Thymus (tissue), 14 donors: ENCODE measurements at places on chromosomes 7 and 10.

DNA sequence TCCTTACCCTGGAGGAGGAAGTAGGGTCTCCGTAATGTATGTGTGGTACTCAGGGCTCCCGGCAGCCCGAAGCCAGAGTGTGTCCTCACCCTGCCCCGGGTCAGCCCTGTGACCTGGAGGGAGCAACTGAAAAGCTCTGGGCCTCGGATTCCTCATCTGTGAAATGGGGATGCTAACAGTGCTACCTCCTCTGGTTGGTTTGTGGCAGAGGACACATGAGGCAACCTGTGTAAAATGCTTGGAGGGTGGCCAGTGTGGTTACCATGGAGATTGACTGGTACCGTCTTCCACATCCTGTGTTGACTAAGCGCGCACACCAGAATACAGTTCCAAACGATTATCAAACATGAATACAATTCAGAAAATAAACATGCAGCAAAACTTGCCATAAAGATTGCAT lies 163.8 kb upstream of the KLF6 start:
- DNase-seq = no peak

DNA sequence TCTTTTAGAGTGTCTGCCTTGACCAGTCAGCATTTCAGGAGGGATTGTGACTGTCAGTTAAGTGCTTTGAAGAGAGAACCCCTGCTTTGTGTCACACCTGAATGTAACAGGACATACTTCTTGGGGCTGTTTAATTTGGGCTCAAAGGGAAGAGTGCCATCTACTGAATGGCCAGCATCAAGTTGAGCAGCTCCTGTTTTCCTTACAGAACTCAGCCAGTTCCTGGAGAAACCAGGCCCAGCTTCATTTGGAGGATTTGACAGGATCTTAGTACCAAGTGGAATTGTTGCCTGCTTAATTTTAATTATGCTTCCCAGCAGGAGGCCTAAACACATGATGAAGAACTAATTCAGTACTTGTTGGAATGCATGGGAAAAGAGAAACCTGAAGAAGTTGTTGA lies 8.3 kb downstream of the ADD3 start:
- no peak for DNase-seq

- no peak for DNase-seq
Measured at GRCh38 chr7:36082910-36083309, 70.1 kb upstream of the EEPD1 start.

DNA sequence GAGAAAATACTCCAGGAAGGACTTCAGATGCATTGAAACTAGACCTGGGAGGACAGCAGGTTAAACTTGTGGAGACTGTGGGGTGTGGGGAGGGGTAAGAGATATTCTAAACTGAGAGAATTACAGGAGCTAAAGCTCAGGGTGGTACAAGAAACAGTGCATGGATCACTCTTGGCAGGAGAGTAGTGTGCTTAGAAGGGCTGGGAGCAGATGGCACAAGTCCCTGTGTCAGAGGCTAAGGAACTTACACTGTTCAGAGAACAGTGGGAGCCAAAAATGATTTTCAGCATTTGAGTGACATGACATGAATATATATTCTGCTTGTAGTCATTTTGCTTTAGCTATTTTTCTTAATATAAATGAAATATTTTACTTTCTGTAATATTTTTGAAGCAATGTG lies 36.0 kb upstream of the LAMB1 start:
- no peak for DNase-seq

DNA sequence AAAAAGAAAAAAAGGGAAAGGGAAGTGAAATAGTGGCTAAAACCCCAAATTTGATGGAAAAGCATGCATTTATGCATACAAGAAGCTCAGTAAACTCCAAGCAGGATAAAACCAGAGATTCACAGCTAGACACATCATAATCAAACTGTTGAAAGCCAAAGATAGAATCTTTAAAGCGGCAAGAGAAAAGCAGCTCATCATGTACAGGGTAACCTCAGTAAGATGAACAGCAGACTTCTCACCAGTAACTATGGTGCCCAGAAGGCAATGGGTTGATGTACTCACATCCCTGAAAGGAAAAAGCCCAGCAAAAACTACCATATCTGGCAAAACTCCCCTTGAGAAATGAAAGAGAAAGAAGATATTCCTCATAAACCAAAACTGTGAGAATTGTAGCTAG lies 60.4 kb downstream of the TPST1 start:
- no peak for DNase-seq

DNA sequence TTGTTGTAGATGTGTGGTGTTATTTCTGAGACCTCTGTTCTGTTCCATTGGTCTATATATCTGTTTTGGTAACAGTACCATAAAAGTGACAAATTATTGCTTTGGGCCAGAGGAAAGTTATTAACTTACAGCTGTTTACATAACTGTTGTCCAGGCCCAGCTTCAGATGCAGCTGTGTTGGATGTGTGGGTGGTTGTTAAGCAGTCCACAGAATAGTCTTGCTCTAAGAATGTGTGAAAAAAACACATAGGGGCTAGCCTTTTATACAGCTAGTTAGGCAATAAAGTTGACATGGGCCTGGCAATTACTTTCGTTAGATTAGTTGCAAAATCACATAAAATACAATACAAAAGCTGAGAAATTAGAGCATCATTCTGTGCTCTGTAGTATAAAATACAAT lies 31.9 kb downstream of the DLD start:
- DNase-seq = no peak

DNA sequence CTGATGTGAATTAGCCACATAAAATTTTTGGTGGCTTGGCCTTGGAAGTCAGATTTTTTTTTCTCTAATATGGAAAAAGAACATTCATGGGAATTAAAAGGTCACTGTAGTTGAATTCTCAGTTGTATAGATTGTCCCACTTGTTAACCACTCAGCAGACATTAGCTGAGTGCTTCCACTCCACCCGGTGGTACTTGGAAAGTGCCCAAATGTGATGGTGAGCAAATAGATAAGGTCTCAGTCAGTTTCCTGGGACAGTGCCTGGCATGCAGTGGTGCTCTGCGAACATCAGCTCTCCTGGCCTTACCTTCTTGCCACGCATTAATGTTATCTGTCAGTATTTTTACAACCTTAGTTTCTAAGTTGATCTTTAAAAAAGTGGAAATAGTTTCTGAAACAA lies 1.4 kb downstream of the ATP5F1C start:
- no peak for DNase-seq

DNA sequence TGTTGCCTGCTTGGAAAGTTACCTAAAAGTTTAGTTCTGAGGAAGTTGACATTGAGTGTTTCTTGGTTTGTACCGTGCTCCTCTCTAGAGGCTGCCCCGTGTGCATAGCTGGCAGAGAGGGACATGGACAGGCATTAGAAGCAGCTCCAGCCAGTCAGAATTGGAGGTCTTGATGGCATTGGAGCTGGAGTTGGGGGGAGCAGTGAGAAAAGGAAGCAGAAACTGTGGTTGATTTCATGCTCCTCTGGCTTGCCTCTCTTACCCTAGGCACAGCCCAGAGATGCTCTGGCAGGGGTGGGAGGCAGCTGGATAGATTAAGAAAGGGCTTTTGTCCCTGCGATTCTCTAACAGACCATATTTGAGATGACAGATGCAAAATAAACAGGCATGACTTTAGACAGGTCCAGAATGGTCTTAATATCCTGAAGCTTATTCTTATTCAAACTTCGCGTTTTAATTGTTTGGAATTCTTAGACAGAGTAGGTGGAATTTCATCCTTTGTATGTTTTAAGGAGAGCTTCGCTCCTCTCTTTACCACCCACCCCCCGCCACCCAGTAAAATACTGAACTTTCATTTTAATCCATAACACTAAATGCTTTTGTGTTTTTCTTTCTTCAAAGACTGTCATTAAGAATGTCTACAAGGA lies 73.5 kb upstream of the GLCCI1 start:
- no peak for DNase-seq

DNA sequence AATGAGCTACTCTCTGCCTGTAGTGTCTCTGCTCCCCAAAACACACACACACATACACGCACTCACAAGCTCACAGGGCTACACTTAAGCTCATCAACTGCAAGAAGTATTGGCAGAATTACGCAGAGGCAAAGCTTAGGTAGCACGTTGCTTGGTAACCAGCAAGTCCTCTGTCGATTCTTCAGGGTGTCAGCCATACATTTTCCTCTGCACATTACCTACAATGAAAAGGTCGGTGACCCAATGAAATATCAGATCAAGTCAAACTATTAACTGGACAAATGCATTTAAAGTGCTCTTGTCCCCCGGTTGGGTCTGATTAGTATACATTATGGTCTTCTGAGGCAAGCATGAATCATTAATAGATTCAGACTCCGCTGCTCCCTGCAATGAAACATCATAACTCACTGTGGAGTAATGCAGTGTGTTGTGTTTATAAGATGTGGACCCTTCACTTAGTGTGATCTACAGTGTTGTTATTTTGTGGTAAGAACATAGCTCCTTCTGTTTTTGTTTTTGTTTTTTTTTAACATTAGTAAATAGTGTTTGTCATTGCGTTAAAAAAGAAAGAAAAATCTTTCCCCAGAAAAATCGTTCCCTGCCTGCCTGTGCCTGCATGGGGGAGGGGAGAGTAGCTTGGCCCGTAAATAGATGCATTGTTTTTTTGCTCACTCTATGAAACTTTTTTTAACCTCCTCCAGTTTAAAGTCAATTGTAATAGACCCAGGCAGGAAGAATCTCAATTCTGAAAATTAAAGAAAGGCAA lies 325.5 kb downstream of the SFMBT2 start:
- no peak for DNase-seq

DNA sequence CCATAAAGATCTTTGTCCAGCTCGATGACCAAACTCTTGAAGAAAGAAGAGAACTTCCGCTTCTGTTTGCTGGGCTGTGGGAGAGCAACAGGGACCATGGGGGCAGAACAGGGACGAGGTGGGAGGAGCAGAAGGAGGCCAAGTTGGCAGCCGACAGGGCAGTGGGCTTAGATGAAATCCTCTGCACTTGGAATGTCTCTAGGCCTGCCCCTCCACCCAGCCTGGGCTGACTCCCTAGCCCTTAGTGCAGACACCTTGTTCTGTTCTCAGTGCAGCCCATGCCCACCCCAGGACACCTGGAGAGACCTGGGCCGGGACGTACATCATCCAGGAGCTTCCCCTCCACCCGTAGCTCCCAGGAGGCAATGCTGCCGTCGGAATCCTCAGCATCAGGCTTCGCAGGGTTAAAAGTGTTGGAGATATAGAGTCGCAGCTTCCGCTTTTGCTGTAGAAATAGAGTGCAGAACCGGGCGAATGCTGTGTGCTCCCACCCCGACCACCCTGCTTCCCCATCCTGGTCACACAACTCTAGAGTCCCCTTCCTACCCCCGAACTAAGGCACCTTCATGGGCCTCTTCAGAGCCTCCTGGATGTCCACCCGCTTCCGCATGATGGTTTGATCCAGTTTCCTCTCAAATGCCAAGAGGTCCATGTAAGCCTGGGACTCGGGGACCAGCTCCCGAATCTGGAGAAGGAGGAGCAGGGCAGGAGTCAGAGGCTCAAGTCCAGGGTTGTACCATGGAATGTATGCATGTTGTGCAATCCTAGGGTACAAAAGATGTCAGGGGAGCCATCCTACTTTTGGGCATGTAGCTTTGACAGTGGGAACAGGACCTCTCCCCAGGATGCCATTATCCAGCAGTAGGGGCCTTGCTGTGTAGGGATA lies 6.1 kb downstream of the SMARCD3 start:
- no peak for DNase-seq
